Tongue (tissue), 3 donors: ENCODE measurements at places on chromosomes 5 and 9.

DNA sequence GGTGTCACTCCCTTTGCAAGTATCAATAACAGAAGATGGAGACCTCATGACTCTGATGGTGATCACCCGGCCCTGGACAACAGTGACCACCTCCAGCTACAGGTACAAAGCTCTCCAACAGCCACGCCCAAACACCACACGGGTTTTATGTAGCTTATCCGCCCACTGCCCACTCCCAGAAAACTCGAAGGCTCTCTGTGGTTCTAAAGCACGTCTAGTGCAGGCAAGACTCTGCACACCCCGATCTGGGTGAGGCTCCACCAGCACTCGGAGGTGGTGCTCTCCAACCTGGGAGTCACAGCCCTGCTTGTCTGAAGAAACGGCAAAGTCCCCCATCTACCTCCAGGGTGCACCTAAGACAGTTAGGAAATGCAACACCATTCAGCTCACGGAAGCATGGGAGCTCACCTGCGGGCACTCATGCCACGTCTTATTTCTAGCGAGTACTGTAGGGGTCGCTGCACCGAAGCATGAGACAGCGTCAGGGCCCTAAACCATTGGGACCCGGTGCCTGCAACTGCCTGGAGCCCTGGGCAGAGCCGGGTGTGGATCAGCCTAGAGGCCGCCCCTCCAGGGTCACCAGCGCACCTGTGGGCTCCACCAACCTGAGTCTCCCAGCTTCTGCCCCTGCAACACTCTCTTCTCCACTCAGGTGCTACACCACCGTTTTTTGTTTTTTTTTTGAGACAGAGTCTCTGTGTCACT, 58.1 kb upstream of the ZNF354A start:
- DNase-seq: no peak

DNA sequence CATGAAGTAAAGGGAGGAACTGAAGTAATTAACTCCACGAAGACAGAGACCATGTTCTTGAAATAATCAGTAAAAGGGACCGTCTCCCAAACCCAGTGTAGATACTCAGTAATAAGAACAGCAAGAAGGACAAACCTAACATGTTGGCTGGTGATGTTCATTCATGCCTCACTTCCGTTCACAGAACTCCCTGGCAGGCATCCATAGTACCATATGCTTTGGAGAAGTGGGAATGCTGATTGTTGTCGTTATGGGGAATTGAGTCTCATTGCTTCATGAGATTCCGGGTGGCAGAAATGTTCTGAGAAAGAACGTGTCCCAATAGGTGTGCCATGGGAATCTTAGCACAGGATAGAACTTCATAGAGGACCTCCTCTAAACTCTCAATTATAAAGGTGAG, 452.3 kb downstream of the ZSWIM6 start:
- no peak for DNase-seq

DNA sequence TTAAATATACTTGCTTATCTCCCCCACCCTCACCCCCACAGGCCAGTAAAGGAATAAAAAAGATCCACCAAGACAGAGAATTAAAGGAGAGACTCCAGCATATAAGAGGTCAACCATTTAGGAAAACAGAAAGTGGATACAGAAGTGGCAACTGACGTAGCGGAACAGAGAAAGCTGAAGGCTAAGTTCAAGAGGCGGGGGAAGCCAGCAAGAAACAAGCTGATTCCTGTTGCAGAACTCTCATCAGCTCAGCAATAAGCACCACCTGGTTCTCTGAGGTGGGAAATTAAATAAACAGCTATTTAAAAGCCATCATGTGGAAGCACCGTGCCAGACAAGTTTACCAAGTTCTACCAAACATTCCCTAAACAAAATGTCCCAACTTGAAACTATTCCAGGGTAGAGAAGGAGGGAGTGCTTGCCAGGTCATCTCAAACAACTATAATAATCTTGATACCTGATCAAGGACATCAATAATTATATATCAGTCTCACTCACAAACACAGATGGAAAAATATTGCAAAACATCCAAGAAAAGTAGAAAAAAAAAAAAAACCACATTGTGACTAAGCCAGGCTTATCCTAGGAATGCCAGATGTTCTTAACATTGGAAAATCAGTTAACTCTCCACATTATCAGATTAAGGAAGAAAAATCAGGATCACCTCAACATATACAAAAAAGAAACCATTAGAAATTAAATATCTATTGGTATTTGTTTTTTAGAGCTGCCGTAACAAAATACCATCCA, 7.3 kb upstream of the ARL15 start:
- no peak for DNase-seq

DNA sequence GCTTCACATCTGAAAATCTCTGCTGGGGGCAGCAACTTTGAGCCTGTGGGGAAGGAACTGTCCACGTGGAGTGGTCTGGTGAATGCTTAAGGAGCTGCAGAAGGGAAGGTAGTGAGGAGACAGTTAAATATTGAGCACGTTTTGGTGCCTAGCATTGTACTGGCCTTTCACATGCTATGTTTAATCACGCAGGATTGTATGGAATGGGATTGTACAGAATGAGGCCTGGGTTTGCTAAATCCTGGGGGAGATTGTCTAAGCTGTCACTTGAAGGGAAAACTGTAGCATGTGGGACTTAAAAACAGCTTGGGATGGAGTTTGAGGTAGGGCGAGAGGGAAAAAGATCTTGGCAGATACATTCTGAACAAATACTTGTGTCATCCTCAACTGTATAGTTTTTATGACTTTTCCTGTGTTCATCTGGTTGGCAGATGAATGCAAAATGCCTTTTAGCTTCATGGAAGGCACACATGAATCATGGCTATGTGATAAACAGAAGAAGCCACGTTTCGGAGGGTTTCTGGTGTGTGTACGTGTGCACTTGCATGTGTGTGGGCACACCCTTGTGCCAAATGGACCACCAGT, 106.6 kb downstream of the TMC1 start:
- no peak for DNase-seq

GRCh38 chr9:16262477-16263261, 607.8 kb downstream of the BNC2 start:
- peak; percentile 53 for DNase-seq

DNA sequence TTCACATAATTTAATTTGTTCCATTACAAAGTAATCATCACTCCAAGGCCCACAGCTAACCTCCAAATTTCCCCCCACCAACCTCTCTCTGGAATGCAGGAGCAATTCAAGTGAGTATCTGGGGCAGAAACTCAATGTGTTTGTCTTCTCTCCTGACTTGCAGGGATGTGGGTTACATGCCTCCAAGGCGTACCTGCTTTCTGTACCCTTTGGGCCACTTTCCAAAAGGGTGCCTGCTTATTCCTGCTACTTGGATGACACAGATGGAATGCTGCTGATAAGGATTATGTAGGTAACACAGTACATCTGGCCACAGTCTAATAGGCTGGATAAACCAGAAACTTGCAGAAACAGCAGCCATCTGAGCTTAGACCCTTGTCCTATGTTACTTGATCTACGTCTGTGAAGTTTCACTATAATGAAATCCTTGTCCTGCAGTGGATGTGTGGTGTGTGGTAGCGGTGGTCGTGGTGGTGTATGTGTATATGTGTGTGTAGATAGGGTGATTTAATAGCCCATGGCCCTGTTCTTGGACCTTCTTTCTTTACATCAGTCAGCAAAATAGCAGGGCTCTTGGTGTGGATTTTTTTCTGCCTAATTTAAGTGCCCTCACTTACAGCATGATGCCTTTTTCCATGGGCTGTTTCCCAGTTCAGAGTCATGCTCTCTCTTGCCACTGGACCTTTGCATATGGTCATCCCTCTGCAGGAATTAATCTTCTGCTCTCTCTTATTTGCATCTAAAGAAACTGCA, 175.9 kb downstream of the ZDHHC21 start:
- no peak for DNase-seq

DNA sequence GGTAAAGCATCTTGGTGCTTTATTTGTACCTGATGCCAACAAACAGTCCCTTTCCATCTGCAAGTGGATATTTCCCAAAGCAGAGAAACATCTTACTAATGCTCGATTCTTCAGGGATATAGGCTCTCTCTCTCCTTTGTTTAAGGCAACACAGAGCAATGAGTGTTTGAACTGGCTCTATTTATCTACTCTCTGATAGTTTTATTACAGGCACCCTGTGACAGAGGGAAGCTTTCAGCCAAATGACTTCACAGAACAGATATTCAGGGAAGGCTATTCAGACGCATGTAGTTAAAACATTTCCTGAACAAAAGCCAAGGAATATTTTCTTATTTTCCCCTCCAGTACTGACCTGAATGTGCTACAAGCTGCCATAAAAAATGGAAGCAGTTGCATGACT, 141.8 kb downstream of the YIPF5 start:
- DNase-seq: peak; percentile 80

DNA sequence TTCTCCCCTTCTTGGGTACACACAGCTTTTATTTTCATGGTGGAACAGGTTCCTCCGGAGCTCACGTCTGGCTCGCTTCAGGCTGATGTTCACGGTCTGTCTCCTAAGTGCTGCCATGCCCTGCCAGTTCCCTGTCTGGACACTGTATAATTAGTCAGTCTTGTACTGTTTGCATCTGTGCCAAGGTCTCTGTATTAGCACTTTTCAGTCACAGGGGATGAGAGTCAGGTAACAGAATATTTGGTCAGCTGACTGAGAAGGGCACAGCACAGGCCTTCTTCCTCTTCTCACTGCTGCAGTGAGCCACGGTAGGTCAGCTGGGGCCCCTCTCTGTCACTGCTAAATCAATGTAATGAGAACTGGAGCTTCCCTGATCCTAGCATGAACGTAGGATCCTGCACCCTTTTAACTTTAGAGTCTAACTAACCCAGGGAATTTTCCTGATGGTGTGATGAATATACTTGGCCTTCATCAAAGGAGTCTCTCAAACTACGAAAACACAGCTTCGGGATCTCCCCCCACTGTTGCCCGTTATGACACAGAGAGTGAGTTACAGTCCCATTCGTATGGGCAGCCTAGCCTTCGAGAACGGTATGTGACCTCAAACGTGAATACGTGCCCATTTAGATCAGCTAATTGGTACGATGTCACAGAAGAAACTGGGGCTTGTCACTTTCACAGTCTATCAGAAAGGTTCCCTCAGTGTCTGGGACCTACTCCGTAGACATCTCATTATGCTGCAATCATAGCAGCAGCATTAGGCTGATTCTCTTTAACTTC, 354.1 kb upstream of the RFX3 start:
- DNase-seq: peak; percentile 70

DNA sequence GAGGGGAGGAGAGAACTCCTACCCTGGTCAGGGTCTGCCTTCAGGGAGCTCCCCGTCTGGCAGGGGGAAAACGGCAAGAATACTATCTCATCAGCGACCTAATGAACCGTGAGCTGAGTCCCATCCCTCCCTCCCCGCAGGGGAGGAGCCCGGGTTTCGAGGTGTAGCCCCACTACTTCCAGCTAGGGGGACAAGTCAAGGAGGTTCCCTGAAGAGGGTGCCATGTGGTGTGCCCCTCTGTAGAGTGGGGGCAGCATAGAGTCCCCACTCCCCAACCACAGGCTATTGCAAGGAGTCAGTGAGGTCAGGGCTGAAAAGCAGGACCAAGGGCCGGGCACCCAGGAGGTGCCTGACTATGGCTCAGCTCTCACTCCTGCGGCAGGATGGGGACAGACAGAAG, 50.9 kb upstream of the RXRA start:
- no peak for DNase-seq

DNA sequence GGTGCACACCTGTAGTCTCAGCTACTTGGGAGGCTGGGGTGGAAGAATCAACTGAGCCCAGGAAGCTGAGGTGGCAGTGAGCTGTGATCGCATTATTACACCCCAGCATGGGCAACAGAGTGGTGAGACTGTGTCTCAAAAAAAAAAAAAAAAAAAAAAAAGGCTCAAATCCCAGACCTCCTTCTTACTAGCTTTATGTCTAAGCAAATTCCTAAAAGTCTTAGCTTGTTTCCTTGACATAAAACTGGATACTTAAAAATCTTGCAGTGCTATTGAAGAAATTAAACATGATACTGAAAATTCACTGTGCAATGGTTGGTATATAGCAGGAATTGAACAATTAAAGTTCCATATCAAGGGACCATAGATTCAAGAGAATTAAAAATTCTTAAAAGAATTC, 45.0 kb downstream of the PCDHGC5 start:
- no peak for DNase-seq

DNA sequence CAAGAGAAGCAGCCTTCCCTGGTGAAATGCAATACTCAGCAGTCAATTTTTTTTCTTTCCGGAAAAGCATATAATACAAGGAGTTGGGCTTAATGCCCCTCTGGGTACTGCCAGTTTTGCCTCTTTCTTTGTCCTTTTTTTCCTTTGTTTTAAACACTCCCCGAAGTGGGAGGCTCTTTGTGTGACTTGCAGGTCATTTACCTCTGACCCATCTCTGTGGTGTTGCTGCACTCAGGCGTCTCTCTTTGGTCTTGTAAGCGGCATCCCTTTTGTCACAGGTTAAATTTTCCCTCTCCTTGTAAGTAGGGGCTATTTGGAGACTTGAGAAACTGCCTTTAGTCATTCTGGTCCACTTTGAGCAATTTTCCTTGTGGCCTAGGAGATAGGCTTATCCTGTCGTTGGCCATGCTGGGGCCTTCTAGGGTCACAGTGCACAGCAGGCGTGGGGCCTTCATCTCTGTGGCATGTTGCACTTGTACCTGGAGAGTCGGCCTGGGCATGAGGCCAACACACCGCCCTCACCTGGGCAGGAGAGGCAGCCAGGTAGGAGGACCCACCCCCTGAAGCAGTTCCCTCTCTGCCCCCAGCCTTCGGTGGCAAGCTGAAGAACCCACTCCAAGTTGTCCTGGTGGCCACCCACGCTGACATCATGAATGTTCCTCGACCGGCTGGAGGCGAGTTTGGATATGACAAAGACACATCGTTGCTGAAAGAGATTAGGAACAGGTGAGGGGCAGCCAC, 27.7 kb upstream of the CTSL start:
- no peak for DNase-seq

- DNase-seq: peak; percentile 85
These were observed 148.4 kb downstream of the MAPKAP1 start for GRCh38 chr9:125558453-125559092.

DNA sequence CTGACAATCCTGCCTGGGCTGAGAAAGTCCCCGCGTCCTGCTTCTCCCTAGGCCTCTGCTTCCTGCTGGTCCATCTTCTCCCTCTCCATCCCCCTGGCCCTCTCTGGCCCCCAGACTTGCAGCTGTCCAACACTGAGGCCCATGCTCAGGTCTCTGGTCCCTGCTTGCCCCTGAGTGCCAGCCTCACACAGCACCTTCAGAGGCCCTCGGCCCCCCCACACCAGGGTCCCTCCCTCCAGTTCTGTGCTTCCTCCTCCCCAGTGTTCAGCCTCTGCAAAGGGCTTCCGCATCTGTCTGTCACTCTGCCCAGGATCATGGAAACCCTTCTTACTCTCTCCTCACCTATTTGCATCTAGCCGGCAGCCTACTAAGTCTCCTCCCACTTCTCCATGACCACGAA, 62.4 kb upstream of the CTSL start:
- no peak for DNase-seq

DNA sequence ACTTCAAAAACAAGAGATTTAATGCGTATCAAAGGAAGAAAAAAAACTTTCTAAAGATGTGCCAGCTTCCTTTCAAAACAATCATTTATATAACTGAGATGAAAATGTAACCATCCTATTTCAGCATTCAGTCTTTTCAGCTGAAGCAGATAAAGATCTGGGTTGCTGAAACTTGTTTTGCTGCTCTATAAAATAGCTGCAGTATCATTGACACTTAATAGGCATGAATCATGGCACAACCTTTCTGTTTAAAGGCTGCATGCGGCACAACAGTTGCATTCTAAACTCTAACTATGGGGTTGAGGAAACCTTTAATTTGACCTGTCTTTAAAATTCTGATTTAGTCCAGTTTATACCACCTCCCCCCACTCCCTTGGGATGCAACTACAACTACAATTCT, 196.7 kb downstream of the MPDZ start:
- no peak for DNase-seq

GRCh38 chr5:118968925-118969375, 19.4 kb downstream of the DTWD2 start:
- peak; percentile 21 for DNase-seq
